ENCODE measurements at places on chromosomes 7 and 10. TPM values are rescaled to one million over a fixed set of nuclear protein-coding genes. Genes with fewer than 3 reads are reported as not detected.

The LRCH4 gene
- 44.0 TPM for total RNA-seq

The ATOH7 gene
- not detected for total RNA-seq

The BHLHA15 gene
- total RNA-seq = not detected

The PKD1L1 gene
- 0.29 TPM for total RNA-seq

The SEC61G gene
- total RNA-seq = 398 TPM

The PRR15 gene
- 4.2 TPM for total RNA-seq

The NPY4R2 gene
- not detected for total RNA-seq

The HPSE2 gene
- not detected for total RNA-seq

The LBX1 gene
- total RNA-seq = not detected

The ST8SIA6 gene
- total RNA-seq = not detected

The SGMS1 gene
- 32.6 TPM for total RNA-seq

The ITIH5 gene
- 0.24 TPM for total RNA-seq

The PPA1 gene
- total RNA-seq = 129 TPM

The MEPCE gene
- total RNA-seq = 28.8 TPM

The BRI3 gene
- 61.9 TPM for total RNA-seq

The LIPK gene
- not detected for total RNA-seq

The PPP1R17 gene
- not detected for total RNA-seq

The SLC18A3 gene
- not detected for total RNA-seq

The TRIM73 gene
- 0.59 TPM for total RNA-seq

The AKR1C8 gene
- not detected for total RNA-seq

The SYT15B gene
- total RNA-seq = not detected

The CALN1 gene
- not detected for total RNA-seq

The CLDN3 gene
- not detected for total RNA-seq

The RBM28 gene
- 10.9 TPM for total RNA-seq

The LRRC17 gene
- total RNA-seq = 229 TPM

The NANOS1 gene
- 1.7 TPM for total RNA-seq

The WASL gene
- total RNA-seq = 34.0 TPM

The LIPJ gene
- not detected for total RNA-seq

The UMAD1 gene
- total RNA-seq = 8.3 TPM

The TRIM4 gene
- total RNA-seq = 32.7 TPM

The ALOX5 gene
- not detected for total RNA-seq

The DNAAF5 gene
- total RNA-seq = 30.0 TPM

The ABCF2 gene
- 39.1 TPM for total RNA-seq

The NRP1 gene
- total RNA-seq = 364 TPM

Measured in cardiac ventricle fibroblast (primary cell).